ENCODE measurements at places on chromosomes 12 and 14.

DNA sequence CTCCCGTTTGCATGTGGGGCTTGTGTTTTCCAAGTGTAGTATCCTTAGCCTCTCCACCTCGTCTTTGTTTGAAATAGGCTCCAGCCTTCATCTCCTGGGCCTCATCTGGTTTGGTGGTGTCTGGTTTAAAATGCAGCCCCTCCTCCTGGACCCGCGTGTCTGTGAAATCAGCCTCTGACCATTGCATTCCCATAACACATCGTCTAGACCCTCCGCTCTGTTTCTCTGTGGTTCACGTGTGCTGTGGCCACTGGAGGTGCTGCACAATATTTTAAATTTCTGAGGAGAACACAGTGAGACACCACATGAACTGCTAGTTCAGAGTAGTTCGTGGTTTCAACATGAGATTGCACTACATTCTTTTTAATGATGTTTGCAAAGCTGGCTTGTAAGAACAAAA is 35.6 kb downstream of the UBE3B start:
- DNase-seq = no peak

DNA sequence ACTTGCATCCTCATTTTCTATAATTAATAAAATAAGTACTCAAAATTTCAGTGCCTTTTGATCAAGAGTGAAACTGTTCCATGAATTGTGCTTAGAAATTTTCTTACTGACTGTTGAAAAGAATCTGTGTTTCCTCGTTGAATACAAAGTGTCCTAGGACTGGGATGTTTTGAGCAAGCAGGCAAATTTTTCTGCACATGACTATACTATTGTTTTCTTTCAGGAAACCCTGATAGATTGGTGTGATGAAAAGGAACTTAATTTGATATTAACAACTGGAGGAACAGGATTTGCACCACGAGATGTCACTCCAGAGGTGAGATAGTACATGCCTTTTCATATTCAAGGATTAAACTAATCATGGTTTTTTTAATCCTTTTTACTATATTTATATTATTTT is 316.3 kb downstream of the GPHN start:
- DNase-seq = no peak

DNA sequence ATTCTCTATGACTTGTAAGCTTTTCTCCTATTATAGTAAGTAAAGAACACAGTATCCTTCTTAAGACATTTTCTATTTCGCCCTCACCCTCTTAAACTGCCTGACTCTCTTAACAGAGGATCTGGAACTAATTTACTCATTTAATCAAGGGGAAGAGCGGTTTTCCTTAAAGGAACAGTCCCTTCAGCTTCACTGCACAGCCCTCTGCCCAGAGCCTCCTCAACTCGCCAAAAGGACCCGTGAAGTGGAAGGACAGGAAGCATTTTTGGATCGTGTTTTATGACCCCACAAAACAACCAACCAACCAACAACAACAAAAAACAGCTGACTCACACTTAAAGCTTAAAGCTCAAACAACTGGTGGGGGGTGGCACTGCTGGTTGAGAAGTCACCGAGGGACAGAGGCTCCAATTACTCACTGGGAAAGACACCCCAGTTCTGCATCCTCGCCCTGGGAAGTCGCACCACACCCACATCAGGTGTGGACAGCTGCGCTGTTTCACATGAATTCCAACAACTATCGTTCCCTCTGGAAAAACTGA is 35.7 kb downstream of the NID2 start:
- DNase-seq = no peak

DNA sequence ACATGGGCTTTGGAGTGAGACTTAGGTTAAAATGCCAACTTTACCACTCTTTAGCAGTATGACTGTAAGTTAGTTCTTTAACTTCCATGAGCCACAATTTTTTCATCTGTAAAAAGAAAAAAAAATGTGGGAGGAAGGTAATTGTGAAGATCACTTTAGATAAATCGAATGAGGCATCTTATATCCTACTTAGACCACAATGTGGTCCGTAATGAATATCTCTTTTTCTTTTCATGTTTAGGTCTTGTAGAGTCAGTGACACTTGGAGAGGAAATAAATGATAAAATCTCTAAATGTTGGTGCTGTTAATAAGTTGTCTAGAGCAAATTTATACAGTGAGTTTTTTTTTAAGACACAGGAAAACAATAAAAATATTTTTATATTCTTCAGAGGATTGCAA is 34.3 kb downstream of the RGS6 start:
- DNase-seq = no peak

GRCh38 chr14:105600939-105601359 is 74.6 kb downstream of the TMEM121 start:
- DNase-seq = no peak

DNA sequence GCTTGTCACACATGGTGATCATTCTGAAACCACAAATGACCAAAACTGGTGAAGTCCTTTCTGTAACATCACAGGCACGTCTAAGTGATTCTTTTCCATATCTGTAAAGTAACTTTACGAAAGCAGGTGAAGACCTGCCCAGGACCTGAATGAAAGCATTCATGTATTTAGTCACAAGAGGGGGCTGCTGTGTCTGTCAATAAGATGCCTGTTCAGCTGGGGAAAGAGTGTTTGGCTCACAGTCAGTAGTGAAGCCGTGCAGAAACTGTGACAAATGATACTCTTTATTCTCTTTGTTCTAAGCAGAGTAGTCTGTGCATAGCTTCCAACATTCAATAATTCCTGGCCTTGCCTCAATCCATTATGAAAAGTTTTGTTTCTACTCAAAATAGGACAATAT is 373.5 kb upstream of the OR4E1 start:
- no peak for DNase-seq

DNA sequence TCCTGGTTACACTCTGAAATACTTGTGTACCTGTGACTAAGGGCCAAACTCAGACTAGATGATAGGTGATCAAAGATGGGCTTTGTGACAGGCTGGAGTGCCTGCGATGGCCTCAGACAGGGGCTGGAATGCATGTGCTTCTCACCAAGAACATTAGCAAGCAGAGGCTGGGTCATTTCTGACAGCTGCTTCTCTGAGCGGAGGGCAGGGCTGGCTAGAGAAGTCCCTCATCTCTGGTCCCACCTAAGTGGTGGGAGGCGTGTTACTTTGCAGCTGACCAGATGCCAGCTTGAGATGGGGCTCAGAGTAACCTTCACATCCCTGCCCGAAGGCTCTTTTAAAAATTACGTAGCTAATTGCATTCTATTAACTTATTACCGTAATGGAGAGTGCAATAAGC is 106.8 kb upstream of the RTL1 start:
- DNase-seq = no peak

Measured in stimulated activated CD4-positive, alpha-beta T cell treated with anti-CD3 and anti-CD28 coated beads, Interleukin-4, amount 100 ng/mL, for 1 hour (primary cell).